Activated T-helper 1 cell treated with anti-CD3 and anti-CD28 coated beads, Interleukin-2, amount 50 U/mL, for 16 hours (primary cell): ENCODE measurements at places on chromosomes 7 and 10.

GRCh38 chr7:77877791-77878190, 79.2 kb downstream of the PHTF2 start:
- no peak for DNase-seq

DNA sequence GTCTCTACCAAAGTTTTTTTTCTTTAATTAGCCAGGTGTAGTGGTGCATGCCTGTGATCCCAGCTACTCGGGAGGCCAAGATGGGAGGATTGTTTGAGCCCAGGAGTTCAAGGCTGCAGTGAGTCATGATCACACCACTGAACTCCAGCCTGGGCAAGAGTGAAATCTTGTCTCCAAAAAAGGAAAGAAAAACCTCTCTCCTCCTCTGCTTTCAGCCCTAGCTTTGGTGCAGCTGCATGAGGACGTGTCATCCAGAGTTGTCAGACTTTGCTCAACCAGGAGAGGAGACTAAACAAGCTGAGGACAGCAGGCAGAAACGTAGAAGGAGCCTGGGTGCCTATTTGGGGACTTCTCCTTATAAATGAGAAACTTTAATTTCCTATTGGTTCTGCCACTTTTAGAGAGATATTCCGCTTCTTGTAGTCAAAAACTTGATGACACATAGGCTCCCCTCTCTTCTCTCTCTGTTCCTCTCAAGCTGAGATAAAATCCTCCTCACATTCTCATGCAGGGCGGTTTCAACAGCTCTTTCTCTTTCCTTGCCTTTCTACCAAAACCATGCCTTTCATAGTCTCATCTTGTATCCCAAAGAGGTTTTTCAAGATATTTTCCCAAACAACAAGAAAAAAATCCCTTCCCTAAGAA, 205.4 kb downstream of the ARHGAP12 start:
- DNase-seq = no peak

DNA sequence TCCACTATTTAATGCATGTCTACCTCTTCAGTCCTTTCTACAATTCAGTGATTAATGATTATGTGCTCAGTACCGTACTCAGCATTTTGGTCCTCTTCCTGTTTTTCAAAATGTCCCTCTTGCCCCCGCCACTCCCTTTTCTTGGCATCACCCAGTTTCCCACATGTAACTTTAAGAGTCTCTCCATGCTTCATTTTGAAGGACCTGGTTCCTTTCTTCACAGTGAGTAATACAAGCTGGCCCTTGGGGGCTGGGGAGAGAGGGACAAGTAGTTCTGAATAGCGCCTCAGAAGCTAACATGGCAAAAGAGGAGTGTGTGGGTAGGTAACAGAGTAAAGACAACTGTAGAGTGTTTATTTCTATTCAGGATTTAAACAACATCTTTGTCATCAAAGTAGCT, 34.6 kb upstream of the SLIT1 start:
- no peak for DNase-seq

GRCh38 chr10:71725998-71726579, 6.5 kb upstream of the C10orf105 start:
- no peak for DNase-seq

GRCh38 chr10:63382066-63382465, 83.7 kb downstream of the JMJD1C start:
- DNase-seq = no peak

DNA sequence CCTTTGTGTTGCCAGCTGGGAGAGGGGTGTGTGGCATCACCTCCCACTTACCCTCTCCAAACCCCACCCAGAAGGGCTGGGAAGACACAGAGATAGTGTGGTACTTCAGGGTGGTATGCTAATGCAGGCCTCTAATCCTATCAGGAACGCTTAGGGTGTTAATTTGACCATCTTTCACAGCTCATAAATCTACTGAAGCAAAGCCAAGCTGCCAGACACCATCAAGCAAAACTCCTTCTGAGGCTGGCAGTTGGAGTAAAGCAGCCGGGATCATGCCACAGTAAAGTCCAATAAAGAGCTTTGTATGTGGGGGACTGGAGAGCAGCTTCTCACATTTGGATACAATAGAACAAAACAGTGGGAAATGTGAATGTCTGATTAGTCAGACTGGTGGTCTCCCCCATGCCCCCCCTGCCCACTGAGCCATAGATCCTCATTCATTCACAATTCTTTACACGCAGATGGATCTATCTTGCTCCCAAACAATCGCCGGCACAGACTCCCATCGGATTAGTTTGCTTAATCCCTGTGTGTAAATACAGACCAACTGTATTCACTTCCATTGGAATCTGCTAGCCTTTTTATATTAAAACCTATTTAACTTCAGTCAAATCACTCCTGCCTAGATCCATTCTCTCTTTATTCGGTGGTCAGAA, 29.6 kb downstream of the FGFBP3 start:
- no peak for DNase-seq

DNA sequence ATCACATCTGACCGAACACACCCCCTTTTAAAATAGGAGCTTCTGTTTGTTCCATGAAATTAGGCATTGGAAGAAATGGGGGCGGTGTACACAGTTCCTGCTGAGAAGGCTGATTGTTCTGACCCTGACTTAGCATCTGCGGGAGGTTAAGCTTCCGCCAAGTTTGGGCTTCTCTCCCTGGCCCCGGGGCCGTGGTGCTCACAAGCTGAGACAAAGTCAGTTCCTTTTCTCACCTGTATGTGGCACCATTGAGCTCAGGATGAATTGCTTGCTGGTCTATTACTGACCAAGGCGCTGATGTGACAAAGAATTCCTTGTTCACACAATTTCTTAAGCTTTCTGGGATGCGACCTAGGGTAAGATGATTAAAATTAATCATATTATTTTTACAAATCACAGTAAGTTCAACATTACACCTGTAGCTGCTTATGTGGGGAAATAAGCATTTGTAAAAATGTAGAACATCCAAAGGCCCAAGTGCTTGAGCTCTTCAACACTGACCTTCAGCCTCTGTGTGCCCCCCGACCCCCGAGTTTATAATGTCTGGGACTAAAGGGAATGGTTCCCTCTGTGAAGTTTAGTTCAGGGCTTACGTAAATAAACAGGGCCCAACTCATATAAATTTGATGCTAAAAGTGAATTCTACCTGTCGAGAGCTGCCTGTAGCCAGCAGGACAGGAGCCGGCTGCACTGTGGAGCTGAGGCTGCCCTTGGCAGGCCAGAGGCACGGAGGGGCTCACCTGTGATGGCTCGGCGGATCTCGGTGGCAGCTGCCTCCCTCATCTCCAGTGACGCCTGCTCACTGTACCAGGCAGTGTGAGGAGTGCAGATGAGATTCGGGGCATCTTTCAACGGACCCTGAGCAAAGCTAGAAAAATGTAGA, 50.8 kb downstream of the ZRANB1 start:
- DNase-seq = no peak
